ENCODE measurements at places on chromosomes 2 and 18. TPM values are rescaled to one million over a fixed set of nuclear protein-coding genes. Genes with fewer than 3 reads are reported as not detected.

The CAMKMT gene
- total RNA-seq: 11.9 TPM

The KIAA2012 gene
- total RNA-seq: not detected

The NMUR1 gene
- total RNA-seq: 1.4 TPM

The DHRS9 gene
- total RNA-seq: 4.9 TPM

The GAD1 gene
- total RNA-seq: 0.36 TPM

The ELOA2 gene
- total RNA-seq: not detected

The CFAP221 gene
- total RNA-seq: 1.8 TPM

The NT5DC4 gene
- total RNA-seq: not detected

The SRD5A2 gene
- total RNA-seq: not detected

The MSGN1 gene
- not detected for total RNA-seq

The OTOS gene
- total RNA-seq: not detected

The GMCL1 gene
- total RNA-seq: 24.4 TPM

The C2orf80 gene
- total RNA-seq: not detected

The RGPD8 gene
- total RNA-seq: 36.2 TPM

The ARHGEF4 gene
- total RNA-seq: 12.1 TPM

The ZNF385B gene
- total RNA-seq: 5.3 TPM

The MPV17 gene
- 53.5 TPM for total RNA-seq

The SNX17 gene
- total RNA-seq: 79.1 TPM

The GLI2 gene
- 14.4 TPM for total RNA-seq

The CROCC2 gene
- total RNA-seq: 0.18 TPM

The FECH gene
- total RNA-seq: 47.0 TPM

Measured in sciatic nerve (tissue), 2 donors.